ENCODE measurements at places on chromosomes 13 and 19.

DNA sequence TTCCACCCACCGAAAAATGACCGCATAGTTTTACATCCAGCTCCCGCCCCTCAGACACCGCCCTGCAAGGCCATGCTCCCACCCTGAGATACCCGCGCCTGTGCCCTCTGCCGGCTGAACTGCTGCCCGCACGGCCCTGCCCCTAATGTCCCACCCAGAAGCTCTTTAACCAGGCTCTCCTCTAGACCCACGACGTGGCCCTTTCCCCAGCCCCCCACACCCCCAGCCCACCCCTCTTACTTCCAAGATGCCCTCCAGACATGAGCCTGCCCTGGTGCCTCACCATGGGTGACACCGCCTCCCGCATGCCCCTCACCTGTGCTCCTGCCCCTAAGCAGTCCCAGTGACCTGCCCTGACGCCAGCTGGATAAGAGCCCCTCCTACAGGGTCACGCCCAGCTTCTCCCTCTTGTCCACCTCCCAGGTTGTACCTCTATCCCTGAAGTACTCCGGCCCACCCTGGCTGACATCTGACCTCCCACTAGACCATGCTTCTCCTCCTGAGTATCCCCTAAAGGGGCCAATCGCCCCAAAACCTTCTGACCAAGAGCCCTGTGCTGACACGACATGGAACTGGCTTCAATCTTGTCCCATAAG, 51.2 kb downstream of the COLGALT1 start:
- DNase-seq = no peak

DNA sequence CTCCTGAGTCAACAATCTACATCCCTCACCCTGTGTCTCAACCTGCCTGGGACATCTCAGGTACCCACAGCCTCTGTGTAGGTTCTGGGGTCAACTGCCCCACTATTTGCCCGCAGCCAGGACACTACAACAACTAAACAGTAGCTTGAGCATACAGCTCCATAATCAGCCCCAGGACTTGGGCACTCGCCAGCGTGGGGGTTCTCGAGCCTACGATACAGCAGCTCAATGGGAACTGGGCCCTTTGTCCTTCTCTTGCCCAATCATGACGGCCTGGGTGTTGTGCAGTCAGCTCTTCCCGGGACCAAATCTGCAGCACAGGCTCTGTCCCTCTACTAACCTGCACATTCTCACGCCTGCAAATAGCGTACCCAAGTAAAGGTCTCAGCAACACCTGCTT, 1.3 kb downstream of the ZNF180 start:
- no peak for DNase-seq

DNA sequence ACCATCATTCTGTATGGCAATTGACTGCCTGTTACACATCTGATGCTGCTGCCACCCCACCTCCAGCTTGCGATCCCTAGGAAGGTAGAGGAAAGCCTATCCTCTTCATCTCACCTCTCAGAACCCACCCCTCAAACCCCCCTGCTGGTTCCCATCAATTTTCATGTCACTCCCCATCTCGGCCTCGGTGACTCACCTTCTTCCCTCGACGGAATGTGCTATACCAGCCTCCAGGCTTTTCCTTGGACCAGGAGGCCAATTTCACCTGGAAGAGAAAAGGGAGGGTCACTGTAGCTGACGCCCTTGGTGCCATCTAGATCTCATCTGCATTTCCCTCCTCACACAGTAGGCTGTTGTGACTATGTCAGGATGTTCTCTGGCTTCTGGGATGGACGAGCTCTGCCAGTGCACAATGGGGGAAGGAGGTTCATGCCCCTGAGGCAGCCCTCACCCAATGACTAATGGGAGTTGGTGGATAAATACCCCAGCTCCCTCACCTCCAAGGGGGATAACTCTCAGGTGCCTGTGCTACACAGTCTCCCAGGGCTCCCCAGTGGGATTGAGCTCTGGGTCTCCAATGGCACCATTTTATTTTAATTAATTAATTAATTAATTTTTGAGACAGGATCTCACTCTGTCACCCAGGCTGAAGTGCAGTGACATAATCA, 26.4 kb upstream of the OLFM2 start:
- DNase-seq = no peak

GRCh38 chr19:49336482-49337266, 1.5 kb downstream of the CD37 start:
- DNase-seq = no peak

DNA sequence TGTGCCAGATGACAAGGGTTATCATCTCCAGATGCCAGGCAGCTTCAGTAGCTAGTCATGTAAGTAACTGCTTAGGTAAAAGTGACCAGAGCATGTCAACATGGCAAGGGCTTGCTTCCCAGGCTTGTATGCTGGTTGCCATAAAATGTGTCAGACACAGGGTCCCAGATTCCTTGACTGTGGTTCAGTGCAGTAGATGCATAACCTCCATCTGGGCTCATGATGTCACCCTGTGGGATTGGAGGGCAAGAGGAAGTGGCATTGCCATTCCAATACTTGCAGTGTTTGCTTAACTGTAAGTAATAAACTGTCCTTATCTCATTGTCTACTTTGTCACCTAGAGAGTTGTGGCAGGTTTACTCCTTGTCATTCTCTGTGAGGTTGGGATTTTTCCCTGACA, 226.8 kb downstream of the PCDH17 start:
- DNase-seq = no peak

DNA sequence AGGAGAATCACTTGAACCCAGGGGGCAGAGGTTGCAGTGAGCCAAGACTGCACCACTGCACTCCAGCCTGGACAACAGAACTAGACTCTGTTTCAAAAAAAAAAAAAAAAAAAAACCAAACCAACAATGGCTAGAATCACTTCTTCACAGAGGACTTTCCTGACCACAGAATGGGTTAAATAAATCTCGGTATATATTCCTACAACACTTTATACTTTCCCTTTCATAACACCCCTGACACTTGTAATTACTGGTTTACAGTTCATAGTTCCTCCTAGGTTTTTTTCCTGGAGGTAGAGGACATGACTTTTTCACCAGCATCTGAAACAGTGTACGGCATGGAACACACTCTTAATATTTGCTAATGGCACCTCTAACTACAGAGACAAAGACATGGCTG, 31.4 kb downstream of the ZDHHC20 start:
- no peak for DNase-seq

DNA sequence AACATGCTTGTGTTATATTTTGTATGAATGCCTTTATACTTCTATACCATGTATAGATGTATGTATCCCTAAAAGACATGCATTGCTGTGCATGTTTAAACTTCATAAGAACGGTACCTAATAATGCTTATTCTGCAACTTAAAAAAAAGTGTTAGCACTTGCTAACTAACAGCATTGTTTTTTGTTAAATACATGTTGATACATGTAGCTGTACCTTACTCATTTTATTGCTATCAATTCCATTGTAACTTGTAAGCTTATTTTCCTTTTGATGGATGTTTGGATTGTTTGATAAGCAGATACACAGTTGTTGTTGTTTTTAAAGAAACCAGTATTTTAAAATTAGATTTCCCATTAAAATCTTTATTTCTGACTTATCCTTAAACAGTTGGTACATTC, 53.8 kb downstream of the CDK8 start:
- DNase-seq = no peak

DNA sequence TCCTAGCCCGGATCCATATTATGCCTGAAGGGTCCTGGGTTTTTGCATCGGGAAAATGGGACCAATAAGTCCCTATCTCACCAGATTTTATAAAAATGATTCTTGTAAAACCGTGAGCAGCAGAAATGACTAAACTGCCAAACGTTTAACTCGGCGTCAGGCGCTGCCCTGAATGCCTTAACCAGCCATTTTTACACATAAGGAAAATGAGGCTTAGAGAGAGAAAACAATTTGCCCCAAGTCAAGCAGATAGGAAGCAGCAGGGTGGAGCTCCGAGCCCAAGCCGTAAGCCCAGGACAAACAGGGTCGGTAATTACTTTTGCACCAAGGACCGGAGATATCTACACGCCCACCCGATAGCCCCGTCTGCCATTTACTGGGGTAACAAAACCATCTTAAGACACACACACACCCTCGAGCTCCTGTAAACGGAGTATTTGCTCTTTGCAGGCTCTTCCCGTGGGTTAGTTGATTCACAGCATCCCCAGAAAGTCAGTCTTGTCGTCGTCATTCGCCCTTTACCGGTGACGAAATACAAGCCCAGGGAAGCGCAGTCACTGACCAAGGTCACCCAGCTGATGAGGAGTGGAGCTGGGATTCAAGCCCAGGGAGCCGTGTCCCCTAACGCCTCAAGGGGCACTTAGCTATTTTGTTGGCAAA, 16.0 kb upstream of the MRI1 start:
- DNase-seq = no peak

DNA sequence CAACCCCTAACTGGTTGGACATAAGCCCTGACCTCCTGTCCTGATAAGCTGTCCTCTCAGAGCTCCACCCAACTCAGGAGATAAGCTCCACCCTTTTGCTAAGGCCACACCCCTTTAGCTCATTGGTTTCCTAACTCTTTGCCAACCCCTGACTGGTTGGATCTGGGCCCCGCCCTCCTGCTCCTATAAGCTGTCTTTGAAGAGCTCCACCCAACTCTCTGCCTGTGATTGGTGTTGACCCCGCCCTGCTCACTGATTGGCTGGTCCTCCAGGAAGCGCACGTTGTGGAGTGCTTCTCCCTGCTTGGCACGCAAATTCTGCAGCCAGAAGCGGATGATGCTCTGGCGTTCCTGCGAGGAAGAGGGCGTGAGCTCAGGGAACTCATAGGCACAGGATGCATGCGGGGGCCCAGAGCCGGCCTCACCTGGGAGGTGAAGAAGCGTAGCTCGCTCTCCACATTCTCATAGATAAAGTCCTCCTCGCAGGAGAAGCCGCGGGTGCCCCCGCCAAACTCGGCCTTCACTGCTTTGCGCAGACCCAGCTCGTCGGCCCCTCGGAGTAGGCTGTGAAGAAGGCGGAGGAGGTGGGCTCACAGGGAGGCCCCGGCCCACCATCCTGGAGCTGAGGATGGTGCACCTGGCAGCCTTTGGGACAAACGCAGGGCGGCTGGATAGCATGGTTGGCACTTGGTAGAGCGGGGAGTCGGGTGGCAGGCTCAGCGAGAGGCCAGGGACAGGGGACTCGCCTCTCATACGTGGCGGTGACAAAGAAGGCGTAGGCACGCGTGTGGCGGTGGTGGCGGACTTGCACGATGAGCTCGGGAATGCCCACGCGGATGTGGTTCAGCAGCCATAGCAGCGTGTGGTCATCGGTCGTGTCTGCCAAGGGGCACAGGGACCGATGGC, 1.7 kb downstream of the ANO8 start:
- DNase-seq = no peak

- no peak for DNase-seq
Measured at GRCh38 chr13:57918086-57918485, 286.5 kb downstream of the PCDH17 start.

DNA sequence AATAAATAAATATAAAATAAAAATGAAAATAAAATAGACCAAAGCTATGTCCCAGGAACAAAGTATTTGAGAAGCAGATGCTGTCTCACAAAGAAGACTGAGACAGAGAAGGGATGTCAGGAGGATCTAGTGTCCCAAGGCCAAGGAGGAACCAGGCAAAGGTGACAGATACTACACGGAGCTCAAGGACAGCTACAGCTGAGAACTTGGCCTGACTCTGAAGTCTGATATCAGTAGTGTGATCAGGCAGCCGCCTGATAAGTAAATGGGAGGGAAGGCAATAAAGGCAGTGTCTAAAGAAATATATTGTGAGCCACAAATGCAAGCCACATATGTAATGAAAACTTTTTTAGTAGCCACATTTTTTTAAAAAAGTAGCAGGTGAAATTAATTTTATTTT, 20.4 kb upstream of the NANOS3 start:
- DNase-seq = no peak

DNA sequence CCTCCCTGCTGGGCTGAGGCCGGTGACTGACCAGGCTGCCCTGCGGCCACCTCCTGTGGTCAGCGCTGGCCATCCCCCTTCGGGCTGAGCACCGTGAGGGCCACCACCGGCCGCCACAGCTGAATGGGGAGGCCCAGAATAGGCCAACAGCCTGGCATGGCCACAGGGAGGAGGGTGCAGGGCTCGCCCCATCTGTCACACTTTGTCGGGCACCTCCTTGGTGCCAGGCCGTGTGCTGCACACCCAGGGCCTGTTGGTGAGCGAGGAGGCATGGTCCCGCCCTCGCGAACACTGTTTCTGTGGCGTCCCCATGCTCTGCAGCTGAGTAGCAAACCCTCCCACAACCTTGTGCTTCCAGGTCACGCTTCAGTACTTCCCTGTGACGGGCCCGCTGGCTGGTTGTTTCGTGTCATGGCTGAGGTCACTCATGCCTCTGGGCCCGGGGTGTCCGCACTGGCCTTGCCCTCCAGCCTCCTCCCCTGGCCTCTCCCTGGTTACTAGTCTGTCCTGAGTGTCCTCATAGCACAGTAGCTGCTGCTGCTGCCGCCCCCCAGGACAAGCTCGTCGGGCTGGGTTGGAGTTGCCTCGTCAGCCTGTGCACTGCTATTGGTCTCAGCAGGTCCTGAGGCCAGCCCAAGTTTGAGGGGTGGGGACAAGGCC, 15.2 kb downstream of the EPN1 start:
- DNase-seq = no peak

GRCh38 chr13:53382008-53382407, 353.4 kb downstream of the OLFM4 start:
- no peak for DNase-seq

GRCh38 chr13:79782541-79783205, 301.7 kb downstream of the NDFIP2 start:
- no peak for DNase-seq

- DNase-seq = no peak
Measured at GRCh38 chr19:47358936-47359335, 9.8 kb downstream of the DHX34 start.

DNA sequence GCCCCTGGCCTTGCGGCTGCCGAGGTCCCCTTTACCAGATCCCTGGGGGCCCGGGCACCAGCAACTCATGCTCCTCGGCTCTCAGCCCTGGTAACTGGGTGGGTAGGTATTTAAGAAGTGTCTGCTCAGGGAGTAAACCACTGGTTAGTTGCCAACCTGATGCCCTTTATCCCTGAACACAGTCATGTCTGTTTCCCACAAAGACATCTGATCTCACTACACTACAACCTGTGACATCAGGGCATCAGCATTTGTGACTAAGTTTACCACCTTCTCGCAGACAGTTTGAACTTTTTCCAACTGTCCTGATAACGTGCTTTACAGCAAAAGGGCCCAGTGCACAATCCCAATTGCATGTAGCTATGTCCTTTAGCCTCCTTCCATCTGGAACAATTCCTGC, 22.0 kb downstream of the GGACT start:
- no peak for DNase-seq

GRCh38 chr13:34506796-34507195, 435.3 kb upstream of the NBEA start:
- no peak for DNase-seq

- no peak for DNase-seq
Measured at GRCh38 chr13:67048084-67048820, 181.9 kb downstream of the PCDH9 start.

DNA sequence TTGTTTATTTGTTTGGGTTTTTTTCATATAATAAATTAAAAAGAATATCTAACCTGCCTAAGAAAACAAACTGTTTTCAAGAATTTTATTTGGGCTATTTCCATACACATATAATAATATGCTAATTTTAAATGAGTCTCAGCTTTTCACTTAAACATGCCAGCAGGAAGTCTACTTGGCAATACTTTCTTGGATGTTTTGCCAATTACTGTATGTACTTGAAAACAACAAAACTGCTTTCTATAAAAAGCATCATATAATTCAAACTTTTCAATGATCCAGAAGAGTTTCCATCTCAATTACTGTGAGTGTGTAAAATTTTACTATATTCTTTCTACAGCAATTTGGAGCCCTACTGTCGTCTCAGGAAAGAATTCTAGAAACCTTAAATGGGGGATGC, 961.2 kb downstream of the PCDH17 start:
- DNase-seq = no peak
